Activated T-helper 17 cell treated with anti-CD3 and anti-CD28 coated beads, Interleukin-2, amount 50 U/mL, for 72 hours (primary cell): ENCODE measurements at places on chromosomes 16 and 17.

GRCh38 chr16:30998852-30999761 lies 11.3 kb downstream of the STX1B start:
- no peak for ATAC-seq

DNA sequence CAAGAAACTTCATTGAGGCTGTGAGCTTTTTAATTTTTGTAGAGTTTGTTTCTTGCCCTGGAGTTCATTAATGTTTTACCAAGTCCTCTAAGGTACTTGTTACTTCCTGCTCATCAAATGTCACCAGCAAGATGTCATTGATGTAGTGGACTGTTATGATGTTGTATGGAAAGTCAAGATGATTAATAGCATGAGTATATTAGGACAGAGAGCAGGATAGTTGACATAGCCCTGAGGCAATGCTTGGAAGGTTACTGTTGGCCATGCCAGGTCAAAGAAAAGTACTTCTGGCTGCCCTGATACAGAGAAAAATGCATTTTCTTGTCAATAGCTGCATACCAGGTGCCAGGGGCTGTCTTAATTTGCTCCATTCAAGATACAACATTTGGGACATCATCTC lies 6.7 kb downstream of the KRTAP1-5 start:
- no peak for ATAC-seq

- no peak for ATAC-seq
These were observed 2.0 kb upstream of the DNAI2 start for GRCh38 chr17:74271901-74272561.

GRCh38 chr16:13999895-14000425 lies 71.2 kb upstream of the MRTFB start:
- no peak for ATAC-seq

DNA sequence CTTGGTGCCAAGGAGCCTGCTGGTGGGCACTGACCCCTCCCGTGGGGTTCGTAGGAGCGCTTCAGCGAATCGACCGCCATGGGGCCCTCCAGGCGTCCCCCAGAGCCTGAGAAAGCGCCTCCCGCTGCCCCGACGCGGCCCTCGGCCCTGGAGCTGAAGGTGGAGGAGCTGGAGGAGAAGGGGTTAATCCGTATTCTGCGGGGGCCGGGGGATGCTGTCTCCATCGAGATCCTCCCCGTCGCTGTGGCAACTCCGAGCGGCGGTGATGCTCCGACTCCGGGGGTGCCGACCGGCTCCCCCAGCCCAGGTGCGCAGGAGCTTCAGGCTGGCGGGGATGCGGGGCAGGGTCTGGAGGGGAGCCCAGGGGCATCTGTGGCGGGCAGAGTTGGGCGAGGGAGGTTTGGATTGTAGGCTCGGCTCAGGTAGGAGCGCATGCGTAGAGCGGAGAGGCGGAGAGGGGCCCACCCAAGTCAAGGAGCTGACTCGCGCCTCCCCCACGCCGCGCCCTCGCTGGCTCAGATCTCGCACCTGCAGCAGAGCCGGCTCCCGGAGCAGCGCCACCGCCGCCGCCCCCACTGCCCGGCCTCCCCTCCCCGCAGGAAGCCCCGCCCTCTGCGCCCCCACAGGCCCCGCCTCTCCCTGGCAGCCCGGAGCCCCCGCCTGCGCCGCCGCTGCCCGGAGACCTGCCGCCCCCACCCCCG lies 19.8 kb downstream of the FMNL1 start:
- no peak for ATAC-seq

DNA sequence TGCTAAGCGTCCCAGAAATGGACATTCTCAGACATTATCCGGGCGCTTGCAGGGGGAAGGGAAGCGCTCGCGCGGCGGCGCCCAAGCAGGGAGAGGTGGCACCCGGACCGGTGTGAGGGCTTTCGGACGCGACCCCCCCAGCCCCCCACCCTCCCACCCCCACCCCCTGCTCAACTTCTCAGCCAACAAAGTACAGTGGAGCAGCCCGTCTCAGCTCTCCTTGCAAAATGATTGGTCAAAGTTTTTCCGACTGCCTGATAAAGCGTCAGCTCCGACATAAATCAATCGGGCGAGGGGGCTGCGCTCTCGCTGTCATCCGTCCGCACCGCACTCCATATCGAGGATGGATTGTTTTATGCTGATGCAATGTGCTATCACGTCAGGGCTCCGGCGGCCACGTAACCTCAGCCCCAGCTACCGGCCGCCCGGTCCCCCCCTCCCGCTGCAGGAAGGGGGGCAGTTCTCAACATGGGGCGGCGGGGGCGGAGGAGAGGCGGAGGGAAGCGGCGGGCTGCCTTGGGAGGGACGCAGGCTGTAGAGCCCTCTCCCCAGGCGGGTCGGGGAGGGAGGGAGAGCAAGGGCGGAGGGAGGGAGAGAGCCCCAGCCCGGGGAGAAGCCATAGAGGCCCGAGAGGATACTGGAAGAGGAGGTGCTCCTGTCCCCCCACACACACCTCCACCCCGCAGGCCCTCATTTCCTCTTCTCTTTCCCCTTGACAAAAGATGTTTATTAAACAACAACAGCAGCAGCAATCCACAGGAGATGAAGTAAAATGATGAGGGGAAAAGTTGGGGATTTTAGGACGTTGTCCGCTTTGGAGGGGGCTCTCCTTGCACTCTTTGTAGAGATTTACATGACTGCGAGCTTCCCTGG lies at the start of gene HOXB9:
Gene HOXB9, minus strand, starts transcription at position 114 of the 873 bp plus-strand sequence. Its CDS starts 89 bp downstream, at position 25.
- peak; percentile 66 for ATAC-seq

DNA sequence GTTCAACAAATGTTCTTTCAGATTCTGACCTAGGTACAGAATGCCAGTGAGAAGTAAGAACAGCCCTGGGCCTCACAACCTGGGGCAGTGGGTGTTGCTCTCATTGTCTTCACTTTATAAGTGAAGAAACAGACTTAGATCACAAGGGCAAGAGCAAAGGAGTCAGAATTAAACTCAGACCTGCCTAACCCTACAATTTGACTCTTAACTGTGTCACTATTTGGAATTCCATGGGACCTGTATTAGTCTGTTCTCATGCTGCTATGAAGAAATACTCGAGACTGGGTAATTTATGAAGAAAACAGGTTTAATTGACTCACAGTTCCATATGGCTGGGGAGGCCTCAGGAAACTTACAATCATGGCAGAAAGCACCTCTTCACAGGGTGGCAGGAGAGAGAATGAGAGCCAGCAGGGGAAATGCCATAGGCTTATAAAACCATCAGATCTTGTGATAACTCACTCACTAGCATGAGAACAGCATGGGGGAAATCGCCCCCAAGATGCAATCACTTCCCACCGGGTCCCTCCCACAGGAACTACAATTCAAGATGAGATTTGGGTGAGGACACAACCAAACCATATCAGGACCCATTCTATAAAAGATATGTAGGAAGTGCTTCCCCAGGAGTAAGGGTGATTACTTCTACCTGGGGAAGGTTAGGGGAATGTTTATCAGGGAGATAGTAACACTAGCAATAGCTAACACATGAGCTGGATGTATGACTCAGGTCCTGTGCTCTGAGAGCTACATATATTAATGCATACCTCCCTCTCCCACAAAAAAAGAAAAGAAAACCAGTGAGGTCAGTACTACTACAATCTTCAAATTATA lies 270.1 kb downstream of the SOX9 start:
- no peak for ATAC-seq

DNA sequence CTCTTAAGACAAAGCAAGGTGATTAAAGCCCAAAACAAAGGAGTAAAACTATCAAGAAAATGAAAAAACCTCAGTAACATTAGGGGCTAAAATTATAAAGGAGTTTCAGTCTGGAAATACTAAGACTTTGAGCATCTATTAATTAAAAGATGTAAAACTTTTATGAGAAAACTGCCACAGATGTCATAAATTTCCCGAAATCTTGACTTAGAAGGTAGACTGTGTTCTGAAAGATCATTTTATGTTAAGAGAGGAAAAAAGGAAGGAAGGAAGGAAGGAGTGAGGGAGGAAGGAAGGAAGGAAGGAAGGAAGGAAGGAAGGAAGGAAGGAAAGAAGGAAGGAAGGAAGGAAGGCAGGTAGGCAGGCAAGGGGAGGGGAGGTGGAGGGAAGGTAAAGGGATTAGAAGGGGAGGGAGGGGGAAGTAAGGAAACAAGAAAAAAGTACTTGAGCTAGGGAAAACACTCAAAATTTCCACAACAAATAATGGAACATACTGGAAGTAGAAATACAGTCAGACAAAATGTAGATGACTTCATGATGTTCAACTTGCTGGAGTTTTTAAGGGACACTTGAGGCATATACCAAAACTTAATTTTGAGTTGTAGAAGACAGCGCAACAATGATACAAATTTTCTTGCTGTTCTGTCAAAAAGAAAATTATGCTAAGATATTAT lies 2.0 kb downstream of the KRTAP4-5 start:
- no peak for ATAC-seq

- peak; percentile 45 for ATAC-seq
These were observed 295.3 kb upstream of the PMFBP1 start for GRCh38 chr16:72467157-72467759.

- ATAC-seq, result peak; percentile 20
These were observed 29.4 kb downstream of the TBCD start for GRCh38 chr17:82780971-82781893.

DNA sequence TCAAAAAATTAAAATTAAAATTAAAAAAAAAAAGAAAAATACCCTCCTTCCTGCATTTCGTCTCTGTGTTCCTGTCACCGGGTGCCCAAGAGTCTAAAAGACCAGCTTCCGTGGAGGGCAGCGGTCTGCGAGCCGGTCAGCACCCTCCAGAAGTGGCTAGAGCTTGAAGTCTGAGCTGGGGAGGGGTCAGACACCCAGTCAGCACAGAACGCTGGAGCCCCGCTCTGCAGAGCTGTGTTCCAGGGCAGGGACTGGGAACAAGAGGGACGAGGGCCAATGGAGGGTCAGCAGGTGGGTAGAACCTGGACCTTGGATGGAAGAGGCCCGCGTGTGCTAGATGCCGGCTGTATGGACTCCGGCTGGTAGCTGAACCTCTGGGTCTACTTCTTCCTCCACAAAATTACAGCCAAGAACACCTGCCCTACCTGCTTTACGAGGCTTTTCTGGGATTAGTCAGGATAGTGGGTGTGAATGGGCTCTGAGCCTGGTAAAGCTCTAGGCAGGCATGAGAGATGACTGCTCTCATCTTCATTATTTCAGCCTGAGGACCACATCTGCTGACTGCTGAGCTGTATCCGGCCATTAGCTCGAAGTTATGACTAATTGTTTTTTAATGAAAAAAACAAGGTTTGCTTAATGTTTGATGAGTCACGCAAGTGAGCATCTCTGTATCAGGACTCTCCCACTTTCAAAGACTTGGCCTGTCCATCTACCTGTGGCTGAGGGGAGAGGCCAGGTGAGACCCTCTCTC lies 5.9 kb downstream of the TRPV1 start:
- no peak for ATAC-seq

DNA sequence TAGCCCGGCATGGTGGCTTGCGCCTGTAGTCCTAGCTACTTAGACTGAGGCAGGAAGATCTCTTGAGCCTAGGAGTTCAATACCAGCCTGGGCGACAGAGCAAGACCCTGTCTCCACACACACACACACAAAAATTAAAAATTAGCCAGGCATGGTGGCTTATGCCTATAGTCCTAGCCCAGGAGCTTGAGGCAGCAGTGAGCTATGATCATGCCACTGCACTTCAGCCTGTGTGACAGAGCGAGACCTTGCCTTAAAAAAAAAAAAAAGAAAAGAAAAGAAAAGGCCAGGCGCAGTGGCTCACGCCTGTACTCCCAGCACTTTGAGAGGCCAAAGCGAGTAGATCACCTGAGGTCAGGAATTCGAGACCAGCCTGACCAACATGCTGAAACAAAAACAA lies 23.9 kb downstream of the C17orf75 start:
- ATAC-seq, result no peak

DNA sequence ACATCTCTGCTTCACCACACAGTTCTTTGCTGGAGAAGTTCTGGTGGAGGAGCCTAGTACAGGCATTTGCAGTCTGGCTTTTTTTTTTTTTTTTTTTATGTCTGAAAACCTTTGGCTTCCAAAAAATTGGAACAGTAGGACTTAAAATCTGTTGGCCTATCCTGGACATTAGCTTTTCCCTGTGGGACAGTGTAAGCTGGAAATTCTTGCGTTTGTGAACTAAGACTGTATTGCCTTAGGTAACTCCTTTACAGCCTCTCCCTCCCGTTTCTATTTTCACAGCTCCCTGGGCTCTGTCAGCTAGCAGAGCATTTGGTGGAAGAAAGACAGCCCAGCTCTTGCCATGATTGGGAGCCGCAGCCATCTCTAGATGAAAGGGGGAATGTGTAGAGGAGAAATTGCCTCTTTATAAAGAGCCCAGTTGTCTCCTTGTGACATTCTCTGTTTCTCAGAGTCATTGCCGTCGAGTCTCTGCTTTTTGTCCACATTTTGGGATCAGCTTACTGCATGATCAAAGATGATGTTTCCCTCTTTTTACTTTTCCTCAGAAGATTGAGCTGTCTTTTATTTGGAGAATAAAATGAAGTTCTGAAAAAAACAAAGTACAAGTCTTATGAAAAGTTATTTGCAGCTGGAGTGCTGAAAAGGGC lies 227.5 kb downstream of the SPECC1 start:
- no peak for ATAC-seq

- ATAC-seq, result no peak
These were observed 245.0 kb downstream of the CPPED1 start for GRCh38 chr16:12558641-12559040.
